Fibroblast of villous mesenchyme (primary cell): ENCODE measurements at places on chromosomes 12 and 14.

DNA sequence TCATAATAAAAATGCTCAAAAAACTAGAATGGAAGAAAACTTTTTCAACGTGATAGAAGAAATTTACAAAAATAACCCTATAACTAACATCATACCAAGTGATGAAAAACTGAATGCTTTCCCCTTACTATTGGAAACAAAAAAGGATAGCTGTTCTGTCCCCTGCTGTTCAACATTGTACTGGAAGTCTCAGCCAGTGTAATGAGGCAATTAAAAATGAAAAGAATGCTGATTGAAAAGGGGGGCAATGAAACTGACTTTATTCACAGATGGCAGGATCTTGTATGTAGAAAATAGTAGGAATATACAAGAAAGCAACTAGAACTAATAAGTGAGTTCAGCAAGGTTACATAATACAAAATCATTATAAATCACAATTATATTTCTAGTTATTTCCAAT, 337.9 kb upstream of the KITLG start:
- DNase-seq = no peak

DNA sequence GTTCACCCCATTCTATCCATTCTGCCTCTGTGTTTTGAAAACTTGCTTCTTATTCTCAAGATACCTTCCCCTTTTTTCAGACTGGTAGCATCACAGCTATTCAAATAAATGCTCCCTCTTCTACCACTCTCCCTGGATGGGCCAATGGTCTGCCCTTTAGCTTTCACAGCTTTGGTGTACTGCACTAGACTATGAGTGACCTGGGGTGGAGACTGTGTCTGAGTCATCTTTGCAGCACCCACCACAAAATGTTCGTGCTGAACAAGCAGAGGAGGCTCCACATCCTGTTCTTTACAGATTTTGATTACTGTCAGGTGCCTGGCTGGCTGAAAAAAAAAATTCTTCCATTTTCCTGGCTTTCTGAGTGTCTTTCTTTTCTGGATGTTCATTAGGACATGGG, 1104.1 kb upstream of the TMEM132C start:
- peak; percentile 45 for DNase-seq

DNA sequence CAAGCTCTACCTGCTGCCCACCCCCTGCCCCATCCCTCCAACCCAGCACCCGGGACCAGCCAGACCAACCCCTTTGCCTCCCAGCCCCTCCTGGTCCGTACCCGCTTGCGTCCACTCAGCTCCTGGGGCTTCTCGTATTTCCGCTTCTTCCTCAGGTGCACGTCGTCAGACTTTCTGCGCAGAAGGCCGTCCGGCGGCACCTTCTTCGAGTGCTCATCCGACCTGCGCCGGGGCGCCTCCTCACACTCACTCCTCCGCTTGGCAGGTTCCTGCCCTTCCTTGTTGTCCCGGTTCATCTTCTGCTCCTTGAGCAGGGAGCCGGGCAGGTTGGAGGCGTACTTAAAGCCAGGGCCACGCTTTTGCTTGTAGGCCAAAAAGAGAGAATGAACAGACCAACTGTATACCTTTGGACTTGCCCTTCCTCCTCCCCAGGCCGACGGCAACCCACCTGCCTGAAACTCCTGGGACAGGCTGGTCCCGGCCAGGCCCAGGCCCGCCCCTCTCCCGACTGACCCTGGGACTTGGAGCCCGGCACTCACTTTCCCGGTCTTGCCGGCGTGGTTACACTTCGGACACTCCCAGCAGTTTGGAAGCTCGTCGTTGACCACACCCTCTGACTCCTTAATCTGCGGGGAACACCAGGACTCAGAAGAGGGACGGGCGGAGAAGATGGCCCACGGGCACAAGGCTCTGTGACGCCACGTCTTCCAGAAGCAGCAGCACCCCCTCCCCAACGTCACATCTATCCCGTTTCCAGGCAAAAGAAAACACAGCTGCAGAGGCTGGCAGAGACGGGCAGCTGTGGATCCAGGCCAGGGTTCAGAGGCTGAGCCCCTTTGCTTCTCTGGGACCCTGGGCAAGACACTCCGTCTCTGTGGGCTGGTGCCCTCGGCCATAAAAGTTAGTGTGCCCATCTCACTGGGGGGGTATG, 44.3 kb downstream of the RNF34 start:
- no peak for DNase-seq

DNA sequence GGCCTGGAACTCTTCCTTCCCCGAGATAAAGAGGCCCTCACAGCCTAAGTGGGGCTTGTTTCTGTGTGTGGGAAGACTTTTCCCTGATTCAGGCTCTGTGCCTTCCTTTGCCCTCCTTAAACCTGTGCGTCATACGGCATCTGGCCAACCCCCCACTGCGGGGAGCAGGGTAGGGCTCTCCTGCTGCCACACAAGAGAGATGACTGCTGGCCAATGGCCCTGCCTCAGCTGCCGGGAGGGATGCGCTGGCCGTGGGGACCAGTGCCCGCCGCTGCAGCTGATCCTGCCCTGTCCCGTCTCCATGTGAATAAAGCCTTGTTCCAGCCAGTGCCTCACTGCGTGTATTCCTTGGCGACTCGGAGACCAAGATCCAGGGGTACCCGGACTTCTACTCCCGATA, 42.5 kb upstream of the BEGAIN start:
- DNase-seq = no peak

- peak; percentile 21 for DNase-seq
These were observed 155.5 kb downstream of the ANO2 start for GRCh38 chr12:5789469-5789968.

DNA sequence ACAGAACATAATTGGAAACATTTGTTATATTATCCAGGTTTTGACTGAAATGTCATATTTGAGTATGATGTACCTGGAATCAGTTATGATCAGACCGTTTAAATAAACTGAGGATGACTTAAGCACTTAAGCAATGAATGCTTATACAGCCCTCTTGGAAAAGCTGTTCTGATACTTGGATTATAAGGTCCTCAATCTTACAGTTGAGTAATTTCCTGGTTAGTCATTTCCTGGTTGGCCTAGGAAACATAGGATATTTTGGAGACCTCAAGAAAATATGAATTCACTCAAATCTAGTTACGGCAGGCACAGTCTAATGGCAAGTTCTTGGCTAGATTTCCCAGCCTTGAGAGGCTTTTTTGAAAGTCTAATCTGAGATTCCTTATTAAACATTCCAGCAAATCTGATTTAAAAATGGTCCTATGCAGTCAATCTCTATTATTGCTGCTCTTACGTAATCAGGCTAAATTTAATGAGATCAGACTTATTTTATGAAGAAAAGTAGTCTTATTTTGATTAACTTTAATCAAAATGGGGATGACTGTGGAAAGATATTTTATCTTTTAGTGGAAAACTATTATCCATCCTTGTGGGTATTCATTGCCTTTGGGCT, 447.2 kb downstream of the SNAPC1 start:
- peak; percentile 71 for DNase-seq

DNA sequence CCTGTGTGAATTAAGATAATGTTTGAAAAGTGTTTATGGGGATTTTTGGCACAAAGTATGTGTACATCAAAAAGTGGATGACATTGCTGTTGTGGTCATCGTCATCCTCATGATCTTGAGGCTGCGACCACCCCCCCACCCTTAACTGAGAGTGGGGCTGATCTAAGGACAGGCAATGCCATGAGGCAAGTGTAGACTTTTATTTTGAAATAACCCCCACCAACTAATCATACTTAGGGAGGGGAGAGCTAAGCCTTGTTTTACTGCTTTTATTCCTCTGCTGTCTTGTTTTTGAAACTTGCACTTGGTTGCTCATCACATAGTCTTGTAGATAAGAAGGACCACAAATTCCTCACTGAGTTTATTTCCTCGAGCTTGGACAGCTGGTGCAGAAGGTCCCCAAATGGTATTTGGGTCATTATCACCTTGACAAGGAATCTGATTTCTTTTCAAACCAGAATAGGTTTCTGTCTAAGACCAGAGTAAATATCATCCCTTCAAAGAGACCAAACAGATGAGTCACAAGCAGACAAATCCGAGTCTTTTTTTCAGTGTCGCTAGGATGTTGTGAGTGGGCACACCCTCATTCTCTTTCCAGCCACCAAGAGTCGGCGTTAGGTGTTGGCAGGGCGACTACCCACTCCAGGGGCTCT, 23.9 kb upstream of the SMOC1 start:
- no peak for DNase-seq

- DNase-seq = no peak
These were observed 33.1 kb downstream of the NPC2 start for GRCh38 chr14:74459976-74460375.

GRCh38 chr14:59125156-59125555, 63.3 kb upstream of the DAAM1 start:
- no peak for DNase-seq

DNA sequence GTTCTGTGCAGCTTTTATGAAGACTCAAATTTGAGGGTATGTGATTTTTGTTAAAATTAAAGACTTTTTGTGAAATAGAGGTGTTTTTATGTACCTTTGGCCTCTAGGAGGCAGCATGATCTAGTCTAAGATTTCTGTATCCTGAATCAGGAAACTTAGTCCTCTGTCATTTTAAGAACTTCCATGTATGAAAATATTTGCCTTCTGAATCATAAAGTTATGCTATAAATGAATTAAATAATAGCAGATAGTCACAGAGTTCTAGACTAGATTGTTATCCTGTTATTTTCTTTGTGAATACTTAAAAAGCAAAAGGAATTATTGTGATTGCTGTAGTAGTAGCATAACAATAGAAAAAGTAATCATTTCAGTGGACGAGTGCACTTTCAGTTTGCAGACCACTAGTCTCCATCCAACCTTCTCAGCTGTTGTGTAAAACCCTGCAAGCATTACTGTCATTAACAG, 56.3 kb downstream of the FGD4 start:
- DNase-seq = peak; percentile 83

GRCh38 chr14:21320913-21321312, 41.0 kb downstream of the RPGRIP1 start:
- peak; percentile 17 for DNase-seq

GRCh38 chr12:996881-997280, 5.9 kb downstream of the ERC1 start:
- no peak for DNase-seq

DNA sequence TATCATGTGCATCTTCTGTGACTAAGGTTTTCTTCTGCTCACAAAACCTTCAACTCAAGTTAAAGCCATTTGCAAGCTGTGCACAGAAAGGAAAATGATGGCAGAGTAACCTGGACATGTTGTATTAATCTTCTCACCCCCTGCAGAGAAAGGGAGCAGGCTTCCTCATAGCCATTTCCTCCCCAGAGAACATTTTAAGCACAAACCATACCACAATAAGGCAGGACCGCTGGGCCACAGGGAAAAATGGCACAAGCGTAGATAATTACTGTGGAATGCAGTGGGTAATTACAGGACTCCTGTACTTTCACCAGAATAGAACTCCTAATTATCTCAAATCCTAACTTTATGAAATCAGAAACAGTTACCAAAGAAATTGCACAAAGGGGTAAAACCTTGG, 215.7 kb downstream of the KIF21A start:
- DNase-seq = no peak

GRCh38 chr14:101364503-101365328, 196.6 kb upstream of the DIO3 start:
- DNase-seq = peak; percentile 69
